Thyroid gland (tissue), 4 donors: ENCODE measurements at places on chromosomes 5 and 9. TPM values are rescaled to one million over a fixed set of nuclear protein-coding genes. Genes with fewer than 3 reads are reported as not detected.

DNA sequence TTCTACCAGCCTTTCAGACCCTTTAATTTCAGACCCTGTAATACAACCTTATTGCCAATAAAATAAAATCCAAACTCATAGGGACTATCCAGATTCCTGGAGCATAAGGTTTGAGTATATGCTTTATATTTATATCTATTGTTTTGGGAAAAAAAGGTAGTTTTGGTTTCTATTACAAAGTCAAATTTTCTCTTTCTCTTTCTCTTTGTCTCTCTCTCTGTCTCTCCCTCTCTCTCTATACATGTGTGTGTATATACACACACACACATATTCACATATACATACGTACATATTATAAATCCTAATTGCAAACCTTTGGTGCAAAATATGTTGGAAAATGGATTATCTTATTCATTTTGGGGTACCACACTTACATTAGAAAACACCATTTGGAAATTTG, 39.0 kb downstream of the TMEM232 start:
- no peak for DNase-seq
- H3K36me3 ChIP-seq, result no peaks in the 10 kb centered on the region
- H3K27ac ChIP-seq, result no peak overlapping the region
- no peaks in the 10 kb centered on the region for H3K4me1 ChIP-seq
- H3K27me3 ChIP-seq, result no peaks in the 10 kb centered on the region

DNA sequence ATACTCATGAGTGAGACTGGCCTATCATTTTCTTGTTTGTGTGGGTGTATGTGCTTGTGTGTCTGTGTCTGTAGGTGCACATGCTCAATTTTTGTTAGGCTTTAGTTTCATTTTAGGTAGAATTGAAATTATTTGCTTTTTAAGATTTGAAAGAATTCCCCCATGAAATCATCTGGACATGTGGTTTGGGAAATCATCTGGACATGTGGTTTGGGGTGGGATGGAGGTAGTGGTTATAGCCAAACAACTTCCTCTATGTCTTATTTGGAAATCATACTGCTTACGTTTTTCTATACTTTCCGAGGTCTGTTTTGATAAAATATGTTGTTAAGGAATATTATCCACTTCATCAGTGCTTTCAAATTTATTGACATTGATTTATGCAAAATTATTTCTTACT, 485.4 kb upstream of the CLINT1 start:
- no peaks in the 10 kb centered on the region for H3K27me3 ChIP-seq
- H3K4me3 ChIP-seq, result no peak overlapping the region
- no peak overlapping the region for H3K27ac ChIP-seq
- no peak for DNase-seq
- H3K4me1 ChIP-seq, result no peaks in the 10 kb centered on the region

DNA sequence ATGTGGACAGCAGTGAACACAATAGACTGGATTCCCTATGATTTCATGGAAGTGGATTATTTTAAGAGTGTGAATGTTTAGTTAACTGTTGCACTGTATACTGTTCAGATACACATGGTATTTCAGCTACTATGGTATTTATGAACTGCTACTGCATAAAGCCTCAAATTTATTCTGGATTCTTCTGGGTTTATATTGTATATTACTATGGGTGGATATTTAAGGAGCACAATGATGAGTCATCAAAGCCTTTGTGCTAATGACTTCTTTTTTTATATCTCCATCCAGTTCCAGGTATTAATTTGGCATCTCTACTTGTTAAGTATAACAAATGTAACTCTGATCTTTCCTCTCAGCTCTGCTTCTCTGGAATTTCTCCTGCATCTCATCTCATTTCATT, 6.8 kb downstream of the KDM4C start:
- no peak for DNase-seq
- H3K4me1 ChIP-seq, result peaks cover 34% of the 10 kb centered on the region
- H3K4me3 ChIP-seq, result no peak overlapping the region
- H3K36me3 ChIP-seq, result no peaks in the 10 kb centered on the region
- no peaks in the 10 kb centered on the region for H3K27me3 ChIP-seq
- H3K27ac ChIP-seq, result no peak overlapping the region

GRCh38 chr9:76643399-76644117, 120.7 kb upstream of the PCA3 start:
- no peak overlapping the region for H3K4me3 ChIP-seq
- peak overlapping the region; percentile 78 for H3K27ac ChIP-seq
- H3K27me3 ChIP-seq, result no peaks in the 10 kb centered on the region
- no peak for DNase-seq

GRCh38 chr5:154059039-154059430, 20.3 kb downstream of the MFAP3 start:
- no peaks in the 10 kb centered on the region for H3K36me3 ChIP-seq
- no peaks in the 10 kb centered on the region for H3K4me1 ChIP-seq
- DNase-seq, result no peak
- no peaks in the 10 kb centered on the region for H3K27me3 ChIP-seq

DNA sequence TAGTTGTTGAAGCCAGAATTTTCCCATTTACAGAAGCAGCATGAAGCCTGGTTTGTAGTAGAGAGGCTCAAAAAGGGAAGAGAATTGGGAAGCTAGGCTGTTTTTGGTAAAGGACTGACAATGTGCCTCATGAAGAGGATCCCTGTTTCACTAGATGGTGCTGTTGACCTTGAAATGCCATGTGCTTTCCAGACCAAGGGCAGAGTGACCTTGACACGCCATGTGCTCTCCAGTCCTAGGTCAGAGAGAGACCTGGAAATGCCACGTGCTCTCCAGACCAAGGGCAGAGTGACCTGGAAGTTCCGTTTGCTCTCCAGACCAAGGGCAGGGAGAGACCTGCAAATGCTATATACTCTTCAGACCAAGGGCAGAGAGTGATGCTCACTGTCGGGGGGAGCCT, 32.0 kb downstream of the UNC13B start:
- H3K4me3 ChIP-seq, result no peak overlapping the region
- H3K36me3 ChIP-seq, result no peaks in the 10 kb centered on the region

DNA sequence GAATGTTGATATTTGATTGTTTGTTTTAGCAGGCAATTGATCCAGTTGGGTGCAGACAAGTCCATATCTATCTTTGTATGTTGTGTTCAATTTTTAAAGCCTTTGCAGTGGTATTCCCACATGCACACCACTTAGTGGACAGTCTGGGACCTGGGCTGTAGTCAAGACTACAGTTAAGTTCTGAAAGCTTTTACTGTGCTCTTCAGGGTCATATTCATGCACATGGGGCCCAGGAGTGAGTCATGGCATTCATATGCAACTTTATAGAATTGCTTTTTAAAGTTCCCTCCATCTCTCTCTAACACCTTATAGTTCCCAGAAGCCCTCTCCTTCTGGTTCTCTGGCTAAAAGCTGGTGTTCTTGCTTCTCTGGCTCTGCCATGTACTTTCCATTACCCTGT, 228.2 kb upstream of the CCNH start:
- H3K36me3 ChIP-seq, result no peaks in the 10 kb centered on the region
- H3K27ac ChIP-seq, result no peak overlapping the region
- no peaks in the 10 kb centered on the region for H3K4me1 ChIP-seq

DNA sequence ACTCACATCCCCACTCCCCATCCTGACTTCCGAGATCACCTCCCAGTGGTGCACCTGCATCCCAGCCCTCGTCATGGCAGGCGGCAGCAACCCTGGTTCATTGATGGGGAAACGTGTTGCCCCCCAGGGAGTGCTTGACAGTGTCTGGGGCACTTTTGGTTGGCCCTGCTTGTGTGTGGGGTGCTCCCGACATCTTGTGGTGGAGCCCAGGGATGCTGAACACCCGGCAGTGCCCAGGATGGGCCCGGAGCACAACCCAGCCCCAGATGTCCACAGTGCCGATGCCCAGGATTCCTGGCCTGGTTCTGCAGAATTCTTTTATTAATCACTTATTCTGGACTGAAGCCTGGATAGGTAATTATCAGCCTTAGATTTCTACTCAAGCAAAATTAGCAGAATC, 3.7 kb downstream of the MRPL36 start:
- DNase-seq, result no peak
- peaks cover 9% of the 10 kb centered on the region for H3K36me3 ChIP-seq
- H3K4me3 ChIP-seq, result no peak overlapping the region
- H3K27ac ChIP-seq, result no peak overlapping the region
- no peaks in the 10 kb centered on the region for H3K27me3 ChIP-seq
- peaks cover 6% of the 10 kb centered on the region for H3K4me1 ChIP-seq

DNA sequence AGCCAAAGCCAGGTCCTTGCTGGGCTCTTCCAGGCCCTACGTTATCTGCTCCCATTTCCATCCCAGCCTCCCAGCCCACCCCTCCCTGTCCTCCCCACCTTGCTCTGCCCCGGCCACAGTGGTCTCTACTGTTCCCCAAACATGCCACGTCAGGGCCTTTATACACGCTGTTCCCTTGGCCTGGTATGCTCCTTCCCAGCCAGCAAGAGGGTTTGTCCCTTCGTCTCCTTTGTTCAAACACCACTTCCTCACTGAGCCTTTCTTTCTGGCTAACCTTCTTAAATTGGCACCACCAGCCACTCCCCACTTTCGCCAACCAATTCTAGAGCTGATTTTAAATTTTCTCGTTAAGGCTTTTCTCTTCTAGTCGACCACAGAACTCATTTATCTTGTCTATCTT, 9.8 kb downstream of the SH2D3C start:
- peak overlapping the region; percentile 76 for H3K27ac ChIP-seq
- H3K4me1 ChIP-seq, result peaks cover 29% of the 10 kb centered on the region
- H3K36me3 ChIP-seq, result no peaks in the 10 kb centered on the region
- H3K4me3 ChIP-seq, result no peak overlapping the region
- no peak for DNase-seq
- no peaks in the 10 kb centered on the region for H3K27me3 ChIP-seq

GRCh38 chr9:27344776-27345175, 47.8 kb upstream of the EQTN start:
- DNase-seq, result no peak
- no peak overlapping the region for H3K4me3 ChIP-seq
- peaks cover 10% of the 10 kb centered on the region for H3K4me1 ChIP-seq

DNA sequence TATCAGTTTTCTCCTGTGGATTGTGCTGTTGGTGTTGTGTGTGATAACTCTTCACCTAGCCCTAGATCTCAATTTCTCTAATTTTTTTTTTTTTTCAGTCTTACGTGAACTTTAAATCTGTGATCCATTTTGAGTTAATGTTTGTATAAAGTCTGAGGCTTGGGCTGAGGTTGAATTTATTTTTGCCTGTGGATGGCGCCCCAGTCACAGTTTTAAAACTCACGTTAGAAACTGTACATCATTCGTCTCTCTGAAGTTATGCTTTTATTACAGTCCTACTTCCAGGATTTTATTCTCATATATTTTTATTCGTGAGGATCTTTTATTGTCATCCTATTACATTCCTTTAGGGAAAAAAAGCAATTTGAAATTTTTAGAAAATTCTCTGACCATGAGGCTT, 103.1 kb downstream of the EHMT1 start:
- peaks cover 12% of the 10 kb centered on the region for H3K36me3 ChIP-seq
- H3K27me3 ChIP-seq, result no peaks in the 10 kb centered on the region
- H3K27ac ChIP-seq, result no peak overlapping the region
- H3K4me3 ChIP-seq, result no peak overlapping the region

DNA sequence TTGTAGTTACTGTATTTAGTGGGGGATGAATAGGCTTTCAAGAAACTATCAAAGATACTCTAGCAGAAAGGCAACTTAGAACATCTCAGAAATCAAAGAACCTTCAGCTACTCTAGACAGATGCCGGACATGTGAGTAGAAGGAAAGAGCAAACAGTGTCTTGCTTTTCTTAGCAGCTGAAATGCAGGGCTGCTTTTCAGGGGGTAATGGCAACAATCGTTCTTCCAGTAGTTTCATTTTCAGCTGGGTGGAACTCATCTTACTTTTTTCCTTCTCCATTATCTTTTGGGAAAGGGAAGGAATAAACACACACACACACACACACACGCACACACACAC, 281.6 kb downstream of the CRB2 start:
- no peaks in the 10 kb centered on the region for H3K36me3 ChIP-seq
- H3K27ac ChIP-seq, result peak overlapping the region; percentile 29
- H3K27me3 ChIP-seq, result no peaks in the 10 kb centered on the region

GRCh38 chr5:40762705-40763104, 6.9 kb upstream of the TTC33 start:
- no peak for DNase-seq
- H3K36me3 ChIP-seq, result peaks cover 22% of the 10 kb centered on the region
- H3K4me3 ChIP-seq, result no peak overlapping the region
- H3K27ac ChIP-seq, result no peak overlapping the region

- no peak overlapping the region for H3K27ac ChIP-seq
- no peaks in the 10 kb centered on the region for H3K27me3 ChIP-seq
- H3K36me3 ChIP-seq, result no peaks in the 10 kb centered on the region
- H3K4me1 ChIP-seq, result no peaks in the 10 kb centered on the region
- DNase-seq, result no peak
These were observed 55.7 kb upstream of the SPDL1 start for GRCh38 chr5:169527863-169528262.

GRCh38 chr9:127523312-127523851, 72.1 kb downstream of the LRSAM1 start:
- H3K27me3 ChIP-seq, result no peaks in the 10 kb centered on the region
- DNase-seq, result no peak
- peaks cover 46% of the 10 kb centered on the region for H3K4me1 ChIP-seq
- peaks cover 48% of the 10 kb centered on the region for H3K36me3 ChIP-seq
- H3K4me3 ChIP-seq, result no peak overlapping the region

DNA sequence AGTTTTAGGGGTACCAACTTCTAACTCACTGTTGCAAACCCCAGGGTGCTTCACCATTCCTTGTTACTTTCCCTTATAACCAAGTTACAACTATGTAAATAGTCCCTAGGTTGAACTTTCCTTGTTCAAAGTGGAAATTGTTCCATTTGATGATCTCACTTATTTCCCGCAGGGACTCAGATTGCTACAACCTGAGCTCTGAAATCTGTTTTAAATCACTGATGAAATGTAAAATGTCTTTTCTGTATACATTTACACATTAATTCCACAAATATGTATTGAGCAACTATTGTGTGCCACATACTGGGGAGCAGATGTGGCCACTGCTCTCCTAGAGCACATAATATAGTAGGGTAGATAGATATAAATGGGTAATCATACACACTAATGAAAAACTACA, 69.1 kb upstream of the TARS1 start:
- H3K27me3 ChIP-seq, result no peaks in the 10 kb centered on the region
- H3K27ac ChIP-seq, result no peak overlapping the region
- H3K4me3 ChIP-seq, result no peak overlapping the region
- H3K36me3 ChIP-seq, result no peaks in the 10 kb centered on the region

GRCh38 chr5:101425339-101425859, 522.3 kb upstream of the ST8SIA4 start:
- no peak overlapping the region for H3K4me3 ChIP-seq
- H3K27ac ChIP-seq, result peak overlapping the region; percentile 88
- DNase-seq, result no peak
- no peaks in the 10 kb centered on the region for H3K27me3 ChIP-seq
- no peaks in the 10 kb centered on the region for H3K36me3 ChIP-seq
- peaks cover 28% of the 10 kb centered on the region for H3K4me1 ChIP-seq

The PCDHGA7 gene
- 8.7 TPM for total RNA-seq

The SLC6A18 gene
- not detected for total RNA-seq

The ARL14EPL gene
- total RNA-seq, result not detected

The GRIA1 gene
- total RNA-seq, result 0.68 TPM

The UGT3A1 gene
- not detected for total RNA-seq

The FOXD4L4 gene
- total RNA-seq, result 0.33 TPM

The TXNDC8 gene
- total RNA-seq, result not detected

The CCDC152 gene
- total RNA-seq, result 2.5 TPM
